ENCODE measurements at places on chromosomes 4 and X.

GRCh38 chrX:5474282-5474681 lies 754.4 kb downstream of the NLGN4X start:
- DNase-seq: no peak

GRCh38 chrX:10327651-10328050 lies 170.9 kb downstream of the CLCN4 start:
- DNase-seq: no peak

- no peak for DNase-seq
Measured at GRCh38 chr4:108053251-108053711, 63.6 kb downstream of the HADH start.

- no peak for DNase-seq
Measured at GRCh38 chrX:13685126-13685763, 3.7 kb upstream of the RAB9A start.

- DNase-seq: no peak
Measured at GRCh38 chrX:17595456-17596035, 141.7 kb upstream of the SCML1 start.

DNA sequence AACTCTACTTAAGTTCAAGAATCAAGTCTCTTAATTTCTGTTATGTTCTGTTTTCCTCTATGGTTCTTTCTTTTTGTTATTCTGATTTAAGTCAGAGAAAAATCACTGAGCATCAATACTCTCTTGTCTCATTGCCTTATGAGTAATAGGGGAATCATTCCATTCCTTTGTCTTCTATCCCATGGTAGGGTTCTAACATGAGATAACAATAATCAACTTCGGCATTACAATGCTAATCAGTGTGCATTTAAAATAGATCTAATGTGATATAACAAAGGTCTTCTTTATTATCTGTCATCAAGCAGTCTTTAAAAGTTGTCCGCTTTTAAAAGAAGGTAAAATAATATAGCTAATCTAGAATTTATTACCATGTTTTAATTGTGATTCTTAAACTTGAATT lies 446.9 kb downstream of the IL15 start:
- DNase-seq: no peak

GRCh38 chr4:137587796-137588195 lies 55.5 kb upstream of the PCDH18 start:
- DNase-seq: no peak

GRCh38 chrX:39677585-39677977 lies 420.2 kb downstream of the BCOR start:
- no peak for DNase-seq

GRCh38 chrX:10016519-10017132 lies 49.5 kb downstream of the CLDN34 start:
- no peak for DNase-seq

DNA sequence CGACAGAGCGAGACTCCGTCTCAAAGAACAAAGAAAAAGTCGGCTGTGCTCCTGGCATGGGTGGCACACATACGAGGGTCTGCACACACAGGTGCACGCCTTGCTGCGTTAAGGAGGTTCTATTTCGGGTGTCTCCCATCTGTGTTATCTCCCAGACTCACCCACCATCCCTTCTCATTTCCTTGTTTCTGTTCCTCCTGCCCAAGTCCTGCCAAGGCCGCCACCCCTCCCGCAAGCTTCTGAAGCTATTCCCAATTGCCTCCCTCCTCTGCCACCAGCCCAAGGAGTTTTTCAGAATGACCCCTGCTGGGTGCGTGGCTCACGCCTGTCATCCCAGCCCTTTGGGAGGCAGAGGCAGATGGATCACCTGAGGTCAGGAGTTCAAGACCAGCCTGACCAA lies 6.0 kb upstream of the IL3RA start:
- no peak for DNase-seq
